ENCODE measurements at places on chromosomes 16 and 17.

- DNase-seq, result no peak
Measured at GRCh38 chr16:29698042-29698441, 19.1 kb downstream of the QPRT start.

DNA sequence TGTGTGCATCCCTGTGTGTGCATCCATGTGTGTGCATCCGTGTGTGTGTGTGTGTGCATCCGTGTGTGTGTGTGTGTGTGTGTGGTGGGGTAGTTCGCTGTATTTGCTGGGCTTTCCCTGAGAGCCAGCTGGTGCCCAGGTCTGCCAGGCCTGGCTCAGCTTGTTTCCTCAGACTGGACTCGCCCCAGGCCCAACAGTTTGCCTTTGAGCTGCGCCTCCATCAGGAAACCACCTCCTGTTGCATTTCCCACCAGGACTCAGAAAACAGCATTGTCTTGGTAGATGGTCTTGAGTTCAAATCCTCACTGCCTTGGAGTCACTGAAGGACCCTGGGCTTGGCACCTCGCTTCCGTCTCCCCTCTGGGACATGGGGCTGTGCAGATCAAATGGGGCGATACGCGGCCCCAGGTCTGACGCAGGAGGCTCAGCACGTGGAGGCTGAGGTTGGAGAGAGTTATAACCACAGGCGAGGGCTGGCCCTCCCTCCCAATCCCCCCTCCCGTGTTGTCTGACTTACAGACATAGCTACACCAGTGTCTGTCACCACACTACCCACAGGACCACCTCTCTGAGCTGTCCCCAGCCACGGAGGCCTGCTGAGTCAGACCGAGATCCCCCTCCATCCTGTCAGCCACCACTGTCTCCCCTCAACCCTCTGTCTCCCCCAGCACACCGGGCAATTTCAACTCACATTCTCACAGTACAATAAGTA is 4.7 kb downstream of the ITGAE start:
- peak; percentile 80 for DNase-seq

GRCh38 chr16:17241264-17241835 is 229.4 kb downstream of the XYLT1 start:
- no peak for DNase-seq

DNA sequence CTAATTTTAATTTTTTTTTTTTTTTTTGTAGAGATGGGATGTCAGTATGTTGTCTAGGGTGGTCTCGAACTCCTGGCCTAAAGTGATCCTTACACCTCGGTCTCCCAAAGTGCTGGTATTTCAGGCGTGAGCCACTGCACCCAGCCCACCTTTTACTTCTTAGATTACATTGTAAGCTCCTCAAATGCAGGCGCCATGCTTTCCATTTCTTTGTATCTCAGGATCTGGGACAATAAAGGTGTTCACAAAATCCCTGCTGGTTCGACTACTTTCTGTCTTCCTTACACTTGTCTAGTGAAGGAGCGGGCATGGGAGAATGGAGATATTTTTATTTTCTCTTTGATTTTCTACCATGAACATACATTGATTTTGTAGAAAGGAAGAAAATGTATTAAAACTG is 23.2 kb upstream of the C16orf74 start:
- no peak for DNase-seq

DNA sequence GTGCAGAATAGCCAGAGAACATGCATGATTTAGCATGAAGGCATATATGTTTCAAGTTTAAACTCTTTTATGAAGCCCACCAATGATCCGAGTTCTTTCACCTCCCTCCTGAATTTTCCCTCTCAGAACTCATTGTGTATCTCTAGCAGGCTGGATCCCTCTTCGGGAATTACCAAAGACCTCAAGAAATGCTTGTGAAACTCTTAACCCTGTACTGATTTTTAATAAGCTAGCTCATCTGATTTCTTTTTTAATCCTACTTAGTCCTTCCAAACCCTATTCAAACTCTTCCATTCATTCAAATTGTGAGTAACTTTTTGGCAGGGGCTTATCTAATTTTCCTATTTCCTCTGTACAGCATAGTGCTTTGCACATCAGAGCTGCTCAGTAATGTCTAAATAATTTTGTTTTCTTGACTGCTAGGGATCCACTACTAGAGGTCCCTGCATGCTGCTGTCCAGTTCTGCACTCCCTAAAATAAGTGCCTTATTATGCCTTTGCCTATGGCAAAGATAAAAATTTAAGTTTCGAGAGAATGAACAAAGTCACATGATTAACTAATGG is 723.8 kb downstream of the CDH11 start:
- DNase-seq, result no peak

- DNase-seq, result no peak
Measured at GRCh38 chr16:85475233-85475632, 137.9 kb upstream of the GSE1 start.

DNA sequence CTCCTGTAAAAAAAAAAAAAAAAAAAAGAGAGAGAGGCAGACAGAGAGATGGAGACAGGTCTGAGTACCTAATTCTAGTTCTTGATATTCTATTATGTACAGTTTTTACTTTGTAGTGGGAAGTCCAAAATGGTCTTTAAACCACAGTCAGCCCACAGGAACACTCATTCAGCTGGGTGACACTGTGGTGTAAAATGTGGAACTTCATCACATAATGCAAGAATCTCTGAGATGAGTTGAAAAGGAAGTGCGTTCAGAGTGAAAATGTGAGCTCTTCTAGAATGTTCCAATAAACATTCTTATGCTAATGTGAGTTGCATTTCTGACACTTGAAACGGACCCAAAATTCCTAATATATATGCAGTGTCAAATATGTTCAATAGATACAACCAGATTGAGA is 972.1 kb downstream of the CDH11 start:
- DNase-seq, result no peak

- DNase-seq, result no peak
Measured at GRCh38 chr17:73594025-73594424, 50.2 kb downstream of the SDK2 start.

GRCh38 chr17:8056232-8056975 is 17.5 kb downstream of the ALOX15B start:
- peak; percentile 27 for DNase-seq

DNA sequence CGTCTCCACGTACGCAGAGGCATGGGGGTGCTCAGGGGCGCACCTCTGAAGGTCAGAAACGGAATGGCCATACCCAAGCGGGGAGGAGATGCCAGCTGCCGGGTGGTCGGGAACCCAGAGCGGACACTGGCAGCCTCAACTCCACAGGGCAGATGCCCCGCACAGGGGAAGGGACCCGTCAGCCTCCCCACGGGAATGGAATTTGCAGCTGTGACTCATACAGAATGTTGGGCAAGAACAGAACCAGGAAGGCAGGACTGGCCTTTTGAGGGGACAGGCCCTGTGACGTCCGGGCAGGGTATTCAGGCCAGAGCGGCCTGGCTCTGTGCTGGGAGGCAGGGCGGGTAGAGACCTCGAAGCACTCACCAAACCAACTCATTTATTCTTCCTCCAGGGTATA is 7.5 kb downstream of the TK1 start:
- DNase-seq, result no peak

- DNase-seq, result no peak
Measured at GRCh38 chr16:81485824-81486539, 41.4 kb downstream of the CMIP start.

DNA sequence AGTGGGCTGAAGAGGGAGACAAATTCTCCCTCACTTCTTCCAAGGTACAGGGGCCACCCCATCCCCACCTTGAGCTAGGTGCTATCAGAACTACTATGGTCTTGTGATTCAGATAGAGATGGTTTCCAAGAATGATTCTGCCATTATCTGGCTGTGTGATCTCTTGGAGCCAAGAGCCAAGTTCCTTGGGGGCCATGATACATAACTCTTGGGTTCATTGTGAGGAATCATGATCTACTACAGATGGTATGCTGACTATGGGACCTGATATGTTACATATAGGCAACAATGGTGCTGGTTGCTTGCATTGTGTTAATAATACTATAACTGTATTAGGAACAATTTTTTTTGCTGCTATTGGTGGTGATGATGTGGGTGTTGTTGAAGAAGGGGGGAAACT is 45.7 kb downstream of the DYNLRB2 start:
- DNase-seq, result no peak

GRCh38 chr17:19877364-19877945 is 9.7 kb upstream of the ULK2 start:
- no peak for DNase-seq

- no peak for DNase-seq
Measured at GRCh38 chr17:13634021-13634420, 32.3 kb upstream of the HS3ST3A1 start.

- DNase-seq, result no peak
Measured at GRCh38 chr16:83932955-83933673, 19.9 kb upstream of the OSGIN1 start.

- no peak for DNase-seq
Measured at GRCh38 chr16:3242709-3243108, 7.8 kb upstream of the ZNF200 start.

GRCh38 chr16:4347010-4347409 is 4.1 kb downstream of the PAM16 start:
- no peak for DNase-seq

DNA sequence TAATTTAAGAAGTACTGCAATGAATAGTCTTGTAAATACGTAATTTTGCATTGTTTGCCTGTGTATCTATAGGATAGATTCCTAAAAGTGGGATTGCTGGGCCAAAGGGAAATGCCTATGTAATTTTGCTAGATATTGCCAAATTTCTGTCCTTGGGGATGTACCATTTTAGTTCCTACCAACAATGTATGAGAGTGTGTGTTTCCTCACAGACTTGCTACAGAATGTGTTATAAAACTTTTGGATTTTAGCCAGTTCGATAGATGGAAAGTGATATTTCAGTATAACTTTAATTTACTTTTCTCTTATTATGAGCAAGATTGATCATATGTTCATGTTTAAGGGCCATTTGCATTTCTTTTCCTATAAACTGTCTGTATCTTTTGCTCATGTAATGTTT is 8.3 kb downstream of the TANGO6 start:
- DNase-seq, result no peak

- DNase-seq, result peak; percentile 57
Measured at GRCh38 chr17:47789611-47790561, 31.7 kb downstream of the OSBPL7 start.

- no peak for DNase-seq
Measured at GRCh38 chr16:22879466-22879865, 65.5 kb downstream of the HS3ST2 start.

DNA sequence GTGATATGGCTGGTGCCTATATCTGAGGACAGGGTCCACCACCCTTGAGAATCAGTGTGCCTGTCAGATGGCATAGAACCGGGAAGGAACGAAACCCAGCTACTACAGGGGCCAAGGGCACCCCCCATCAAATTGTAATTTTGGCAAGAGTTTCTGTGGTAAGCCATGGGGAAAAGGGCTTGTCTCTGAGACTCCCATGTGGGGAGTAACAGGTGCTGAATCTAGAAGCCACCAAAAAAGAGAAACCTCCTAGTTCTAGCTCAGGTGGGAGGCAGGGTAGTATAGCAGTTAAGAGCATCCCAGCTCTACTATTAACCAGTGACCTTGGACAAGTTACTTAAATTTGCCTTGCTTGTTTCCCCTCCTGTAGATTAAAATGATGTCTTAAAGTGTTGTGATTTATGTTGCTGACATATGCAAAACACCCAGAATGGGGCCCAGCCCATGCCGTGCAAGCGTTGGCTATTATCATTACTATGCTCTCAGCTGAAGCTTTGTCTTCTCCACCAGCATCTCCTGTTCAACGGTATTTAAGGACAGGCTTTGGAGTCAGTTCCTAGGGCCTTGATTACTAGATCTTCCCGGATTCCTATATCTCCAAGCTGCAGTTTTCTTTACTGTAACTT is 210.7 kb upstream of the NLRP1 start:
- DNase-seq, result no peak

- DNase-seq, result no peak
Measured at GRCh38 chr17:32746280-32746679, 130.6 kb downstream of the MYO1D start.

- DNase-seq, result no peak
Measured at GRCh38 chr16:48511071-48511540, 98.9 kb downstream of the N4BP1 start.

DNA sequence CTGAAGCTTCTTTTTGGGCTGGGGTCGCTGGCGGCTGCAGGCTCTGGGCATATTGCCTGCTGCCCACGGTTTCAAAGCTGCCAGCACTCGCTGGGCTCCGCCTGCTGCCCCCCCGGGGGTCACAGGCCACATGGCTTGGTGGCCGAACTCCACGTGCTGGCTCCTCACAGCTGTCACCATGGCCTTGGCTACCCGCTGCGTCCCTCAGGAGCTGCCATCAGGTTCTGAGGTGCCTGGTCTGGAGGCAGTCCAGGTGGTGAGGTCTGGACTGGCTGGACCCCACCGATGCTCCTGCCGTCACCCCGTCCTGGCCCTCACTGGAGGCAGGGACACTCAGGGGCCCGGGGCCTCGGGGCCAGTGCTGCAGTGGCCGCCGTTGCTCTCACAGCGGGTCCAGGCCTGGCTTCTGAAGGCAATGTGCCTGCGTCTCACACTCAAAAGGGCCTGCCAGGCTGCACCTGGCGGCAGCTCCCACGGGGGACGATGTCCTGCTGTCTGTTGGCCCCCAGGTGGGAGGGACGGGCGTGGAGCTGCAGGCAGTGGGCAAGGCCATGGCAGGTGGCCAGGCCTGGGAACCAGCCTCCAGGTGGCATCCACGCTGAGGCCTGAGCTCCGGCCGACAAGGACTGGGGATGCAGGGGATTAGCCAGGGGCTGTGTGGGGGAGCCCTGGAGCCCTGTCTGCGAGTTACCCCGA is 13.3 kb downstream of the CAPN15 start:
- DNase-seq, result no peak

DNA sequence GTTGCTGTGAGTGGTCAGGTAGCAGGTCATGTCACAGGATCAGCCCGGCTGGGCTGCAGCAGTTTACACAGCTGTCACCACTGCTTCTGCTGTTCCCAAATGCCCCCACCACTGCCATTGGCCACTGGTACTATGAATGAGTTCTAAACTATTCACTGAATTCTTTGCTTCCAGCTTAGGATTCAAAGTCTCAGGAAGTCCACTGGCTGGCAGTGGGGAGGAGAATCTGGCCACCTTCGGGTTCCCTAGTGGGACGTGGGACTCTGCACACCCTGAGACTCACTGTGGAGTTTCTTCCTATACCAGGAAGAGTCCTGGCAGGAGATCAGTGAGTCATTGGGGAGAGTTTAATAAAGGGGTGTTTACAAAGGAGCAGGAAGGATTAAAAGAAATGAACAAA is 6.9 kb downstream of the MT1X start:
- no peak for DNase-seq

DNA sequence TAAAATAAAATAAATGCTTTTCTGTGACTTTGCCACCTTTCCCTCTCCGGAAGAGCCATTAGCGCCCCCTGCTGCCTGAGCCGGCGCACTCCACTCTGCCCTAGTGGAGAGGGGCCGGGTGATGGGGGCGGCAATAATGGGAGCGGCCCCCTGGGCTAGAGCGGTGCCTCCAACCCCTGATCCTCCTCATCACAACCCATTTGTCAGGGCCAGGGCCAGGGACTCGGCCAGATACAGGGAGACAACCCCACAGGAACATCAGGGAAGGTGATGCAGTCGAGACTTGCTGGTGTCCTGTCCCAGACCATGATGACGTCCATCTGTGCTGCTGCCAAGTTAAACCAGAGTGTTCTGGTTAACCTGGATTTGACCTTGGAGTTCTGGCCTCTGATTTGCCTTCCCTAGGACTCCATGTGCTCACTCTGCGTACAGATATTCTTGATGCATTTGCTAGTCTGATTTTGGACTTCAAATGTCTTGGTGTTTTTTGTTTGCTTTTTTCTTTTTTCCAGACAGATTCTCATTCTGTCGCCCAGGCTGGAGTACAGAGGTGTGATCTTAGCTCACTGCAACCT is 46.1 kb upstream of the BPTF start:
- DNase-seq, result no peak

All from stimulated activated CD4-positive, alpha-beta T cell treated with anti-CD3 and anti-CD28 coated beads, Interleukin-1b, Interleukin-23, amount 100 ng/mL, for 48 hours (primary cell).